Sciatic nerve (tissue), 2 donors: ENCODE measurements at places on chromosomes 16 and 17.

- no peak for DNase-seq
These were observed 152.1 kb downstream of the PHKB start for GRCh38 chr16:47613251-47613650.

GRCh38 chr17:63928966-63929695 lies 3.0 kb downstream of the CD79B start:
- no peak for DNase-seq

DNA sequence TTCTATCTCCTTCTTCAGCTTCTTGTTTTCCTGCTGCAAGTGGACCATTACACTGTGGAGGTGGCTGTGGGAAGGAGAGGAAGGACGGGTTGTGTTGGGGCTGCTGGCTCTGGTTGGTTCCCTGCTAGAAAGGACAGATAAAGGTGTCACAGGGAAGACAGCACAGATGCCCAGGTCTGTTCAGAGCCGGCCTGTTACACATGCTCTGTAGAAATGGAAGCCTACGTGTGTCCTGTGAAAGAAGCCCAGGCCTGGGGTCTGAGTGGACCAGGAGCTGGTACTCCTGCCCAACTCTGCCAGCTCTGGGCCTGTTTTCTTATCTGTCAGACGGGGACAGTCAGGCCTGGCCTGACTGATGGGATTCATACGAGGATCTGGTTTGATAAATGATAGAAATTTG lies 26.4 kb downstream of the DHX38 start:
- DNase-seq = no peak

DNA sequence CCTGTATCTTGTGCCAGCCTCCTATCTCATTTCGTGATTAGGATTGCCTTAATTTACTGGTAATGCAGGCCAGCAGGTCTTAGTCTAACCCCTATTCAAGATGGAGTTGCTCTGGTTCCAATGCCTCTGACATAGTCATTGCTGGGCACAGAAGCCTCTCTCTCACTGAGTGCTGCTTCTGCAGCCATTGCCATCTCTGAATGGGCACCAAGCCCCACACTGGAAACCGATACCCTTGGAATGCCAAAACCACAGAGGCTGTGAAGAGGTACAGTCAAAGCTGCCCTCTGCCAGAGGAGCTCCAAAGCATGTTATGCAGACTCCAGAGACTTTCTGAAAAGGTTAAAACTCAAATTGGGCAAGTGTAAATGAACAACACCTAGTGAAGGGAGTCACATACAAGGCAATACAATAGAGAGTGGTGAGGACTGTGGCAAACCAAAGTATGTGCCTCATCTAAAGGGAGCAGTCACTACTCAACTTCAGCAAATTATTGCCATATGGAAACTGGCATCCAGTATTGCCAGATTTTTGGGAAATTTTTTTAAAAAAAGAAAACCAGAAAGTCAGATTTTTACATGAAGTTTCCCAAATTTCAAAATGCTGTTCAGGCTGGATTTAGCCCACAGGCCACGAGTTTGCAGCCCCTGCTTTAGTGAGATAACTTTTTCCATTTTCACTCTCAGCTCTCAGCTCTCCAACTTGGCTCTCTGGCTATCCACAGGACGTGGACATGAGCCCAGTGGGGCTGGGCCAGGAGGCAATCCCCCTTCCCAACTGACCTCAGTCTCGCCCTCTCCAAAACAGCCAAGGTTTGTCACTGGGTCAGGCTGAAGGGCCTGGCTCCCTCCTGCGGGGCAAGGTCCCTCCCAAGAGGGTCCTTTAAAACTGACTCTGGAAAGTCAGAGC lies 2.1 kb upstream of the MMP2 start:
- DNase-seq = peak; percentile 77

- DNase-seq = peak; percentile 67
These were observed 219.6 kb upstream of the TNRC6C start for GRCh38 chr17:77738751-77739531.
